ENCODE measurements at places on chromosomes 6 and 20.

DNA sequence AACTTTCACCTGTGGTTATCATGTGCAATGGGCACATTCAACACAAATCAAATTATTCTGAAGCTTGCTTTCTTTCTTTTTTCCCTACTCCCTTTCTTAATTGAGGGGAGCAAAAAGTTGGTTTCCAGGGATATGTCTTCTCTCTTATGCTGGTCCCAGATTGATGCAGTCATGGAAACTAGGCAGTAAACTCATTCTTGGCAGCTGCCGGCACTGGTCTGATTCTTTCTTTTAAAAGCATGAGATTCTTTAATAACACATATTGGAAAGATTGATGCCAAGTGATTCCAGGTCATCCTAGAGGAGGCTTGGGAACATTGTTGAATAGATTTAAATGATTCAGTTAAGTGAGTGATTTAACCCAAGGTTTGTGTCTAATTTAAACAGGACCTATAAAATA, 29.0 kb downstream of the PTPRA start:
- no peak for DNase-seq

- no peak for DNase-seq
Measured at GRCh38 chr6:162857326-162857725, 129.6 kb downstream of the PACRG start.

GRCh38 chr20:24501764-24502556, 32.5 kb downstream of the SYNDIG1 start:
- DNase-seq = no peak

- no peak for DNase-seq
Measured at GRCh38 chr20:63697868-63698545, 1.6 kb downstream of the TNFRSF6B start.

- no peak for DNase-seq
Measured at GRCh38 chr6:44176130-44176761, 17.6 kb downstream of the CAPN11 start.

DNA sequence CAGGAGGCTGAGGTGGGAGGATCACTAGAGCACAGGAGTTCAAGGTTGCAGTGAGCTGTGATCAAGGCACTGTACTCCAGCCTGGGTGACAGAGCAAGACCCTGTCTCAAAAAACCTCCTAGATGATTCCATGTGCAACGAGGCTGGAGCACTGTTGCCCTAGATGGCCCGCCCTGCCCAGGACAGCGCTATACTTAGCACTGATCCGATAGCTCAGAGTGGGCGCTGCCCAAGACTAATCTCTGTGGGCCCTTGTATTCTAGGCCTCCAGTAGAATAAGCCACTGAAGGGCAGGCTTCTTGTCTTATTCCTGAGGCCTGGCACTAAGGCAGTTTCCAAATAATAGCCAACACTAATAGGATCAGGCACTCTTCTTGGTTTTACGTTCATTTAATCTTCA, 41.0 kb downstream of the STK35 start:
- DNase-seq = no peak

- no peak for DNase-seq
Measured at GRCh38 chr6:47701363-47701762, 3.0 kb downstream of the ADGRF4 start.

DNA sequence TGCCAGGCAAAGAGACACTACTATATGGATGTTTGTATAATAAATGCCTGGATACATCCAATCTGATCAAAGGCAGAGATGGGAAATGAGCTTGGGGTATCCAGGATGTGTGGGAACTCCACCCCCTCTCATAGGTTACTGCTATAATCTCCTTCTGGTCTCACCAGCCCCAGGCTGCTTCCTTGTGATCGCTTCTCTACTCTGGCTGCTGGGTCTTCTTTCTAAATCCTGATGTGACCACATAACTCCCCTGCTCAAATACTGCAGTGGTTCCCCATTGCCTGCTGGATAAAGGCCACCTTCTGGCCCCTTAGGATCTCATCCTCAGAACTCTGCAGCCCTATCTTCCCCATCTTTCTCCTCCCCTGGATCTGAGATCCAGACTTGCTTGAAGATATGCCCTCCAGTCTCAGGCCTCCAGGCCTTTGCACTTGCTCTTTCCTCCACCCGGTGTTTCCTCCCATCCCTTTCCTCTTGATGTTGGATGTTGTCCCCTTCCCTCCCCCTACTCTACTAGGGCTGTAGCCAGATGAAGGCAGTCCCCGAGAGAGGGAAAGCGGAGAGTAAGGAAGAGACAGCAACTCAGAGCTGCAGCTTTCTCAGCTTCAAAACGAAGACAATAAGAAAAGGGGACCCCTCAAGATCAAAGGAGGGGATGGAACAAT, 828 bp upstream of the XKR7 start:
- DNase-seq = no peak

GRCh38 chr6:136710877-136711552, 81.3 kb downstream of the MAP3K5 start:
- no peak for DNase-seq

GRCh38 chr20:53736122-53736756, 142.6 kb upstream of the ZNF217 start:
- DNase-seq = no peak

DNA sequence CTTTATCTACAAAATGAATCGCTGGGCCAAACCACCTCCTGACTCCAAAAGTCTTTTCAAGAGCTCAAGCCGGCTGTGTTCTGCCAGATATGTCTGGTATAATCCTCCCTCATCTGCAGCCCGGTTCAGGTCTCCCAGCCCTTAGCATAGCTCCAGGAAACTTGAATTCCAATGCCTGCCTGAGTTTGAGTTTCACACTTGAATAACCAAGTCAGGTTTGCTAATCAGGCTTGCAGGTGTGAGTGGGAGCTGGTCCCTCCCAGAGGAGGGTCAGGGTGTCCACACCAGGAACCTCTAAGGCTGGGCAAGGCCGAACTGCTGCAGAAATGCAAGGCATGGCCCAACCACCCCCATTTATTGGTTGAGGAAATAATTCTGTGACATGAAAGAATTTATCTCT, 96.6 kb downstream of the TMEM242 start:
- DNase-seq = peak; percentile 82

DNA sequence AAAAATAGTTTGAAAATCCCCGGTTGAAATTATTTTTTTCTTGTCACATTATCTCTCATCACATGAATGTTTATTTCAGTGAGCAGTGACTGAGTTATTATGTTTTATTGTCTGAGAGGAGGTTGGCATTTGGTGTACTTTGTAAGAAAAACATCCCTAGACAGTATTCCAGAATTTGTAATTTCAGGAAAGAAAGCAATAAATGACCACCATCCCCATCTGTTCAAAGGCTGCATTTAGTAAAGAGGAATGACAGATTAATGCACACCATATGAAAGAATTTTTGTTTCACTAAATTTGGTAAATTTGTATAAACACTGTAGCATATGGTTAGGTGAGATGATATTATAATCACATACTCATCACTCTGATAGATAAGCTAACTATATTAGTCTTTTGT, 57.1 kb upstream of the FUT9 start:
- no peak for DNase-seq

GRCh38 chr6:80282913-80283554, 176.6 kb downstream of the BCKDHB start:
- no peak for DNase-seq

- DNase-seq = no peak
Measured at GRCh38 chr6:74902089-74902488, 303.8 kb downstream of the COL12A1 start.

- peak; percentile 17 for DNase-seq
Measured at GRCh38 chr6:36235309-36235708, 34.6 kb upstream of the PNPLA1 start.

DNA sequence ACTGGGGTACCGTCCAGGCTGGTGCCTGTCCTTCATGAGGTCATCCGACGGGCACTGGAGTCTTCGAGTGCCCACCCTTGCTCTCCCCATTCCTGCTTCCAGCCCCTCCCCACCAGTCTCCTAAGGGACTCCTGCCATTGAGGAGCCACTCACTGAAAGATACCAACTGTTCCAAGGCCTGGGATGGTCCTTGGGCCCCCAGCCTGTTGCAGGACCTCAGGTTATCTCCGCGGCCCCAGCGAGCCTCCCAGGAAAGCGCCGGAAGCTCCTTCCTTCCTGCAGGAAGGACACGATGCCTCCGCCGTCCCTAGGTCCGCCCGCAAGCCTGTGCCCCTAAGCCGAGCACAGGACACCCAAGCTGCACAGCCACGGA, 1.2 kb downstream of the NKAIN4 start:
- no peak for DNase-seq

DNA sequence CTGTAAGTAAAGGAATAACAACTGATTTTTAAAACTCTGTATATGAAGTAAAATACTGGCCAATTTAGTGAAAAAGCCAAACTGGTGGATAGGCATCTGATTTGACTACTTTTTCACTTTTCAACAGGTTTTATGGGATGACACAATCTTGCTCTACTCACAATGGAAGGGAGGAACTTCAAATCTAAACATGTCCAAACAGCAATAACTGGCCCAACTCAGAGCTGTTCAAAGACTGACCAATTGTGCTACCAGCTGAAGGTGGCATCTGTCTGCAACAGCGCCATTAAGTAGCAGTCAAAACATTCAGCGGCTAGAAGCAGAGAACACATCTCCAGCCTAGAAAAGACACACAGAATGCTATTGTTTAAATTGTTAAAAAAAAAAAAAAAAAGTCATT, 44.6 kb downstream of the SESN1 start:
- peak; percentile 54 for DNase-seq

DNA sequence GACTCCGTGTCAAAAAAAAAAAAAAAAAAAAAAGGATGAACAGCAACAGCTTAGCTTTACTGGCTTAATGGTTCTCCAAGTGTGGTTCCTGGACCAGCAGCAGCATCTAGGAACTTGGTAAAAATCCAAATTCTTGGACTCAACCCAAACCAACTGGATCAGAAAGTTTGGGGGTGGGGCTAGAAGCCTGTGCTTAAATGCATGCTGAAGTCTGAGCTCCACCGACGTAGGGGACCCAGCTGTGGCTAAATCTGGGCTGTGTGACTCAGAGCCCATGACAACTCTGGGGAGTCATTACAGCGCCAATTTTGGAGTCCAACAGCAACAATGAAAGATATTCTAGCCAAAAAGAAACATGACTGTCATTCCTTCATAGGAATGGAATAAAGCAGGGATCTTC, 13.6 kb upstream of the CHD6 start:
- DNase-seq = no peak

GRCh38 chr6:110270165-110270564, 88.0 kb downstream of the METTL24 start:
- DNase-seq = no peak

GRCh38 chr6:21612067-21612745, 18.7 kb downstream of the SOX4 start:
- DNase-seq = no peak

DNA sequence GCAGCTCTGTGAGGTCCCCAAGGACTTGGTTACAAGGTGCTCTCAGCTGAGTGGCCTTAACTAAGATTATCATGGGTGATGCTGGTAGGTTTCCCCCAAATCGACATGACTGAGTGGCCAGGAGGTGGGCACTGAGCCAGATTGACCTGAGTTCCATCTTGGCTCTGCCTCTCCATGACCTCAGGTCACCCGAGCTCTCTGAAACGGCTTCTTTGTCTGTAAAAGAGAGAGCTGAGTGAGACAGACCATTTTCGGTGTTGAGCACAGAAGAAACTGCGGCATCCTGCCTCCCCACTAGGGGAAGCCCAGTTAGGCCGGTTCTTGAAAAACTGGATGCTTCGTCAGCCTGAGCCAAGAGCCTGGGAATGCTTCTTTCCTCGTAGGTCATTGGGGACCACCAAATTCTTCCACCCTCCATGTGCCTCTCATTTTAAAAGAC, 14.1 kb upstream of the STX16 start:
- DNase-seq = no peak

DNA sequence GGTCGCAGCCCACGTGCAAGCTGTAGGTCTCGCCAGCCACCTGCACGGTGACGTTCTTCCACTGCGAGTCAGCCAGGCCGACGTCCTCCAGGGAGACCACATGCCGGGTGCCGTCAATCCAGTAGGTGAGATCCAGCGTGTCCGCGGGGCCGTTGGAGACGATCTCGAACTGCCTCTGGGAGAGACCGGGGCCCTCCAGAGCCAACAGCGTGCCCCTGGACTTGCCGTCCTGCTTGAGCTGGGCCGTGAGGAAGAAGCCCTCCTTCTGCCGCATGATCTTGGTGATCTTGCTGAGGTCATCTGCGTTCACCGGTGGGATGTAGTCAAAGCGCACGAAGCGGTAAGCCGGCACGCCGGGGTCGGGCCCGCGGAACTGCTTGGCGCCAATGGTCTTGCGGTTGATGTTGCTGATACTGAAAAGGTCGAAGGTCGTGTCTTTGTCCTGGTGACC, 5.1 kb downstream of the THBS2 start:
- no peak for DNase-seq

GRCh38 chr6:36386495-36387439, 702 bp downstream of the ETV7 start:
- DNase-seq = peak; percentile 84

GRCh38 chr6:154403788-154404187, 47.2 kb upstream of the IPCEF1 start:
- DNase-seq = no peak

DNA sequence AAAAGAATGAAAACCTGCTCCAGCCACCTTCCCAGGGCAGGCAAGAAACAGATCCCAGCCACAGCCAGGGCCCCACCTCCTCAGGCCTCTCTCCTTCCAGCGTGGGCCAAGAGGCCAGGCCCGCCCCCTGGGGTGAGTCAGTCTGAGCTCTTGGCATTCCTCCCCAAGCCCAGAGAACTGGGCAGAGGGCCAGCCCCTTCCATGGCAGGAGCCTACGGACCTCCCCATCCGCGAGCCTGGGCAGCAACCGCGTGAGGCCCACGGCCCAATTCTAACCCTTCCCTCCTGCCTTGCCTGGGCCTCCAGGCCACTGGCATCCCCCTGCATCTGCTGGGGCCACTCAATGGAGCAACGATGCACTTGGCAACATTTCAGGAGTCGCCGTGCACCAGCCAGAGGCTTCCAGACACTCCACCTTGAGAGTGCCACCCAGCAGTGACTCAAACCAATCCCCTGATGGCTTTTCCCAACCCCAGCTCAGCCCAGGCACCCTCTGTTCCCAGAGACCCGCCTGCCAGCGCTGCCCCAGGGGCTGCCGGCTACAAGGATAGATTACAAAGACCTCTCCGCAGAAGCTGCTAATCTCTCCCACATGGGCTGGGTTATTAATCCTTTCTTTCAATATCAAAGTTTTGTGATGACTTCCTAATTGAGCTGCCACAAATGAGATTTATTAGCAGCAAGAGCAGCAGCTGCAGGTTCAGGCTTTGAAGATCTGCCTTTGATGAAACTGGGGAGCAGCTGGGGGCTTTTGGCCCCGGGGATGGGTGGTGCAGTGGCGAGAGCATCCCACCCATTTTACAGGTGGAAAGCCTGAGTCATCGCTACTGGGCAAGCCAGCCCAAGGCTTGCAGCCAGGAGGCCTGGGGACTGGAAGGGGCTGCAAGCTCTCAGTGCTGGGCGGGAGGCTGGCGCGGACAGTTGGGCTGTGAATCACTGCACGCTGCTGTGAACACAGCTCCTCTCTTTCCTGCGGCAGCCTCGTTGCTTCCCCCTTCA, 85.7 kb downstream of the NFATC2 start:
- DNase-seq = peak; percentile 15

Data from OCI-M1 (cell line).